C1 segment of cervical spinal cord (tissue), 14 donors: ENCODE measurements at places on chromosomes 5 and 9.

DNA sequence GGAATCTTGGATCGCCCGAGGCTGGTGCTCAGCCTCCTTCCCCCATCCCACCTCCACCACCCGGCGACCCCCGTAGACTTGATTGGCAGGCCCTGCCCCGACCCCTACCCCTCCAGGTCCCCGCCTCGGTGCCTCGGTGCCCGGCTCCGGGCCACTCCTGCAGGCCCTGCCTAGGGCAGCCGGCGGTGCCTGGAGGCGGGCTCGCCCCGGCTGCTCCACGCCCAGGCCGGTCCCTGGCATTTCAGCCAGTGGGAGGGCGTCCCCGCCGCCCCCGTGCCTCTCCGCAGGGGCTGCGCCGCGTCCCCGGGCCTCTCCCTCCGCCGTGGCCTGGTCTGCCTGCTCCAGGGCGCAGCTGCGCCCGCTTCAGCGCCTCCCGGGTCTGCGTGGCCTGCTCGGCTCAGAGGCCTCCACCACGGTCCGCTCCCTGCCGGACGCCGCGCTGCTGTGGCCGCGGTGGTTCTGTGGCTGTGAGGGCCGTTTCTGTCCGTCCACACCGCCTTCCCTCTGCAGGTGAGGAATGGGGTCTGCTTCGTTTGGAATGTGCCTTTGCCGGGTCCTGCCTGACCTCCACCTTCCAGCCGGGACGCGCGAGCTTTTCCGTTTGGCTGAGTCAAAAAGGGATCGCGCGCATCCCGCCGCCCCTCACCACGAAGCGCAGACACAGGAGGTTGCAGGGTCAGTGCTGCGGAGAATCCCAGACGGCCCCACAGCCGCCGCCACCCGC lies 48.3 kb upstream of the IRX4 start:
- DNase-seq = peak; percentile 1

DNA sequence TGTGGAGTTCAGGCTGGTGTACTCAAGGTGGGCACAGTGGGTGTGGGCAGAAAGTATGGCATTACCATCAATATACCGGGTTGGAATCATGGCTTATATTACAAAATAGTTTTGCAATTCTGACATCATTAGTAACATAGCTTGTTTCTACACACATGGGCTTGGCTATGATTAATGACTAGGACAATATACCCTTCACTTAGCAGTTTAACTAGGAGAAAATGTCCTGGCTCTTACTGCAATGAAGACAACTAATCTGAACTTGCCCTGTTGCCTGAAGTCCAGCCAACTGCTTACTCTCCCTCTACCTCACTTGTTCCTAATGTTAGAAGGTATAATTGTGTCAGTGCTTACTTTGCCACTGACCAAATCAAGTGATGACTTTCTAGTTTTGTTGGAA lies 612.5 kb downstream of the EFNA5 start:
- DNase-seq = no peak

DNA sequence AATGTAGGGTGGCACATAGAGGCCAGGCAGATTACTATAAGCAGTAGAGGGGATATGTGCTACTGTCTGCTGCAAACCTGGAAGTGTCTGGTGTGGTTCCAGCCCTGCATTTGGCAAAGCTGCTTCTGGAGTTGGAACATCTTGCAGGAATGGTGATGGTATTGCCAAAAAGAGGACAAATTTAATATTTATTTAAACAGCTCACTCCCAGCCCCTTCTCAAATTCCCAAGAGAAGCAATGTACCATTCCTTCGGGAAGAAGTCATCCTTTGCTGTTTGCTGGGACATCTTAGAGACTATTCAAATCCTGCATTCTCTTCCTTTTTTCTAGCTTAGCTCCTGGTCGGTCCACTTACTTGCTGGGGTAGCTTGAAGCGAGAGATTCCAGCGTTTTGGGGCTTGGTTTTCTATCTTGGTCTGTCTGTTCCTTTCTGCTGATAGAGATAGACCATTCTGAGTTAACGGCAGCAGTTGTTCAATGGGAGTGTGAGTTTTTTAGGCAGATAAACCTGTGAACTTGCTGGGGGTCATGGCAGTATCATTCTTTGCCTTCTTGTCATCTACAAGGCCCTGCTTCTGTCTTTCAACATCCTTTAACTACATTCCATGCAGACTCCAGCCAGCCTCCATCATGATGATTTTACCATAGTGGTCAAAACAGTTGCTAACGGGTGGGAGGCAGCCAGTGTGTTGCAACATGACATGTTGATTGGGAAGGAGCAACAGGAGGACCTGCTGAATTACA lies 69.9 kb downstream of the RCL1 start:
- DNase-seq = no peak

GRCh38 chr5:79020861-79021561 lies 35.9 kb upstream of the ARSB start:
- DNase-seq = peak; percentile 22

- no peak for DNase-seq
These were observed 17.3 kb downstream of the TCF7 start for GRCh38 chr5:134131578-134132350.

DNA sequence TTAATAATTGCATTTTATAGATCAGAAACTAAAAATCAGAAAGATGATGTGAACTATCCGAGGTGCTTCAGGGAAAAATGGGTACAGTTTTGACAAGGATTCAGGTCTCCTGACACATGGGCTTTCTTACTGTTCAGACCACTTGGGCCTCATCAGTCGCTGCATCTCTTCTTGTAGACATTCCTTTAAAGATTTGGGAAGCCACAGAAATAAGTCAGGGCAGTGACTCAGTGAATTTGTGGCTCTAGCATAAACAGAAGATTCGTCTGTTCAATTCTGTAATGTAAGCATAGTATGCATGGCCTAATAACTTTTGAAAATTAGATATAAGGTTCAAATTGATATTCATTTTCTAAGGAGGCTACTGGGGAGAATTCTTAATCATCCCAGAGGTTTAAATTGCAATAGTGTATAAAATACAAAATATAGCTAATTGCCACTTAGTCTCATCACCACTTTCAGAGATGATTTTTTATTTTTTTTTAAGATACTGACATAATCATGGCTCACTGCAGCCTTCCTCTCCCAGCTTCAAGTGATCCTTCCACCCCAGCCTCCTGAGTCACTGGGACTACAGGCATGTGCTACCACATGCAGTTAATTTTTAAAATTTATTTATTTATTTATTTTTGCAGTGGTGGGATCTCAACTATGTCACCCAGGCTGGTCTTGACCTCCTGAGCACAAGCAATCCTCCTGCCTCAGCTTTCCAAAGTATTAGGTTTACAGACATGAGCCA lies 48.9 kb downstream of the RASEF start:
- DNase-seq = no peak

- DNase-seq = no peak
These were observed 55.7 kb downstream of the ARL15 start for GRCh38 chr5:54254482-54255198.

DNA sequence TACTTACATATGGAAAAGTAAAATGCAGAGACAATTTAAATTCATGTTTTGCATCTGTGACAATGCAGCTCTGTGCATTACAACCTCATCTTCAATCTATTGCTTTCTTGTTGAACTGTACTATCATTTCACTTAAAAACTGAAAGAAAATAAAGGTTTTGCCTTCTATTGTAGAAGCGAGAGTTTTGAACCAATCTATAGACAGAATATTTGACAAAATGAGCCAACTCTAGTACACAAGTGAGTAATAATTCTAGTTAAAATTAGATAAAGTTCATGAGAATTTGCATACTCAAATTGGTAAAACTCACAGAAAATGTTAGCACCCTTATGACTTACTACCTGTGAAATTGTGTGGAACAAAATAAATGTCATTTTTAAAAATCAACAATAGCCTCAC lies 123.7 kb downstream of the EDIL3 start:
- DNase-seq = no peak

- no peak for DNase-seq
These were observed 184.7 kb upstream of the TRPM3 start for GRCh38 chr9:71306134-71306533.

GRCh38 chr9:125145425-125145824 lies 2.1 kb upstream of the SCAI start:
- DNase-seq = no peak

DNA sequence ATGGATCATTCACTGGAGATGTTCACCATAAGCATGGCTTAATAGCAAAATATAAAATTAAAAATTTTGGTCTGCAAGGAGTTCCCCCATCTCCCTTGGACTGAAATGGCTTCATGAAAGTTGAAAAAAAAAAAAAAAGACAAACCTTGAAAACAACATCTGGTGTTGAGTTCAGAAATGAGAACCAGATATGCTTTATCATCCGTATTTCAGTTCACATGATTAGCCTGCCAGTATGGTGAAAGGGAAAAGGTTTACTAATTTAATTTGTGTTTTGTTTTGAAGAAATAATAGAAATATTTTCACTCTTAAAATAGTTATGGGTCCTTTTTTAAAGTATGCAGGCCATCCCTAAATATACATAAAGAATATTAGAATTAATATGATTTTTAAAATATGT lies 67.8 kb downstream of the TMEM167A start:
- DNase-seq = no peak

DNA sequence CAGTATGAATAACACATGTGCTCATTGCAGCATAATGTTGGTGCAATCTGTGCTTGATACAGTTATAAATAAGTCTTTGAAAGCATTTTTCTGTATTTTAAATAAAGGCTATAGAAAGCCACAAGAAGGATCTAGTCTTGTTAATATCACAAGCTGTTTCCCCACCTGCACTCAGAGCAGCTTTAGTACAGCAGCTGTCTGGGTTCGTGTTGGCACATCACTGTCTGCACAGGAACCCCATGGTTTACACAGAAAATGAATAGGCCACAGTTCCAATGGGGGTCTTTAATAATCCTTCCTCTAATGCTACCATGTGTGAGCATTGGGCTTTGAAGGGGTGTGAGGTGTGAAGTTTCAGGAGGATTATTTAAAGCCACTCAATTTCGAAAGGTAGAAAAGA lies 2269.7 kb downstream of the MAT2B start:
- no peak for DNase-seq

- no peak for DNase-seq
These were observed 101.8 kb downstream of the TLE4 start for GRCh38 chr9:79673614-79674013.

GRCh38 chr9:79578891-79579290 lies 7.1 kb downstream of the TLE4 start:
- no peak for DNase-seq

DNA sequence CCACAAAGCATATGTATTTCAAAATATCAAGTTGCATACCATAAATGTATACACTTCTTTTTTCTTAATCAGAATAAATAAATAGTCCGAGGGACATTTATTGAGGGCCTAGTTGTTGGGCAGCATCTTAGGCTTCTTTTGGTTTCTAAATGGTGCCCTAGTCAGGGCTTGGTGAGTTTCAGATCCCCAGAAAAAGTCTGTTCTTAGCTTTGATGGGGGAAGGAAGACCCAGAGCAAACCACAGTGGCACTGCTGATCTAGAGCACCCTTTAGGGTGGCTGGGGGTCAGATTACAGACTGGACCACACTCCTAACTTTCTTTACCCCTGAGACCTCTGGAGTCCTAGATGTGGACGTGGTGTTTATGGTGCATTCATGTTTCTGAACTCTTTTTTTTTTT lies 97.8 kb downstream of the C9orf152 start:
- no peak for DNase-seq

DNA sequence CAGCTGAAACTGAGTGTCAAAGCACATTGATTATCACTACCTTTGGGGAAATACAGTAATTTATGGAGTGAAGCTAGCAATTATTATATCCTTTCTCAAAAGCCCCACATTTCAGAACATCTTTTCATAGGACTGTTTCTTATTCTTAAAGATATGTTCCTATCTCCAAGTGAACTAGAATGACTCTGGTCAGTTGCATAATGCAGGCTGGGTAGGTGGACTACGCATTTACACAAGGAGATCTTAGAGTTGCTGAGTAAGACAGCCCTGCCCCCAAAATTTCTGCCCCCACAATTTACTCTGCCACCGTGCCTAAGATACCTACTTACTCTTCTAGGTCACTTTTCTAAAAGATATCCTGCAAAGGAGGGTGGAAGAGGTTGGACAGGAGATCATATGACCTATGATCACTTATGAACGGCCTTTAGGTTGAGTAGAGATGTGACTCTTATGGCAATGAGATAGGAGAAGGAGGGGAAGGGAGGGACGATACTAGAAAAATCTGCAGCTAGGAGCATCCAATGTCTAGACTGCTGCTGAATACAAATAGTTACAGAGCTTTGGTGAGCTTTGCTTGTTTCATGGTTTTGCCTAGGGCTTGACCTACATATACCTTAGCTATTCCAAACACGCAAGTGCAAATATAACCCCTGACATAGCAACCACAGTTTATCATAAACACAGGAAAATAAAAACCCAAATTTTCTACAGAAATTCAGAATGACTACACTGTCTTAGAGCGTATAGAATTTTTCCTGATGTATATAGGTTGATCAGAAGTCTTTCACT lies 121.7 kb downstream of the GLIS3 start:
- no peak for DNase-seq

DNA sequence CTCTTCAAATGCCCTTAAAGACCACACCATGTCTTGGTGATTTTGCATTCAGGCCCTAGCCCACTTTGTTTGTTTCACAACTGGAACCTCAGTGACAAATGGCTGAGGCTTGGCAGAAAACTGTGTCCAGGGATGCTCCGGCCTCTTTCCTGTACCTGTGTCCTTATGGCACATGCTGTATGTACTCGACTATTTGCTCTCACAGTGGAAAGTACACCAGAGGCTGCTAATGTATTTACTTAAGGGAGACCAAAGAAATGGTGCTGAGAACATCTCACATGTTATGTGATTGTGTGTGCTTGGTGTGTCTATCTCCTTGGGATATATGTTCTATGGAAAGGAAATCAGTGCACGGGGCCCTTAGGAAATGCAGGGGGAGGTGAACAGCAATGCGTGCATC lies 263.3 kb downstream of the GADD45G start:
- no peak for DNase-seq
